ENCODE measurements at places on chromosomes 2 and 18. TPM values are rescaled to one million over a fixed set of nuclear protein-coding genes. Genes with fewer than 3 reads are reported as not detected.

DNA sequence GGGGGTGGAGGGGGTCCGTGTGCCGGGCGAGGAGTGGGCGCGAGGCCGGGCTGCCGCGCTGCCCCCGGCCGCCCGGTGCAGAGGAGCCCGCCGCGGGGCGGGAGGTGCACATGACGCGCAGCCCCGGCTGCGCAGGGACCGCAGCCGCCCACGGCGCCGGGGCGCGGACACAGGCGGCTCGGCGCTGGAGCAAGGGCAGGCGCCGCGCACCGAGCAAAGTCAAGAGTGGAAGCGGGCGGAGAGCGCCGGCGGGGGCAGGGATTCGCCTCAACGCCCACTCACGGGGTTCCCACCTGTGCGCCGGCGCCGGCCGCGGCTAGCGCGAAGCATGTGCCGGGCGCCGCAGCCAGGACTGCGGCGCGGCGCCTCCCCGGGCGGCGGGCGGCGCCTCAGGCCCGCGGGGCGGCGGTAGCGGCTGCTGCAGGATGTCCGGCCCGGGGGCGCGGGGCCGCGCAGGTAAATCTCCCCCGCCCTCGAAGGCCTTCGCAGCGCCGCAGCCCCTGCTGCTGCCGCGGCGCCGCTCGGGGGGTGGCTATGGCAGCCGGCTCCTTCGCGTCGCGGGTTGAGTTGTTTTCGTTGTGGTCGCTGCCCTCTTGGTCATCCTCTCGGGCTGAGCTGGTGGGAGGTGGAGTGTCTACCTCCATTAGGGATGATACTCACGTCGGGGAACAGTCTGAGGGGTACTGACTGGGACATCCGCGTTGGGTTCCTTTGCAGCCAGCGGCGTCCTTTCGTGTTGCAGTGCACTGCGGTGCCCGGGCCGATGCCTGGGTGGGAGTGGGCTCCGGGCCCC lies 216.3 kb upstream of the DTNA start:
- DNase-seq = peak; percentile 54

DNA sequence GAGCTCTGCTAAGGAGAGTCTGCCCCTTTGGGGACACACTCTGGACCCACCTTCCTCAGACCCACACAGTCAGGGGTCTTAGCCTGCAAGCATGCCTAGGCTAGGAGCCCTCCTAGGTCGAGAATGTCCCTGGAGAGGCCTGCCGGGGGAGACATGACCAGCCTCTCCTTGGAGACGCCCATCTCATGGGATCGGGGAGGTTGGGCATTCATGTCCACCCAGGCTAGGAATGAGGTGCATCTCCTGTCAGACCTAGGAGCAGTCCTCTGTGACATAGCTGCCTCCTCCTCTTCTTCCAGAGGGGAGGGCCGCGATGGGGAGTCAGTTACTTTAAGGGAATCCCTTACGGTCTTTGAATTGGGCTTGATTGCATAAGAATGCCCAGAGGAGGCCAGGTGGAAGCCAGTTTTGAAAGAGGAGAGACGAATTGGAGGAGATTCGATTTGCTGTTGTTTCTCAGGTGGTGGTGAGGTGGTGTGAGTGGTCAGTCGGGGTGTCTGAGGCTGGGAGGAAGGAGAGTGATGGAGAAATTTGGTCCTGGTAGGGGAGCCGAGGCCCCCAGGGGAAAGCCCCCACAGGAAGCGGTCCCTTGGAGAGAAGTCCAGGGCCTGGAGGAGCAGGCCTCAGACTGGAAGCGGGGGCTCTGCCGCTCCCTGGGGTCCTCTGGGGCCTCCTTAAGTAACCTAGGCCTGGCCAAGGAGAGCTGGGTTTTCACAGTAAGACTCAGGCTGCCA lies 241.3 kb downstream of the DYSF start:
- DNase-seq = no peak

DNA sequence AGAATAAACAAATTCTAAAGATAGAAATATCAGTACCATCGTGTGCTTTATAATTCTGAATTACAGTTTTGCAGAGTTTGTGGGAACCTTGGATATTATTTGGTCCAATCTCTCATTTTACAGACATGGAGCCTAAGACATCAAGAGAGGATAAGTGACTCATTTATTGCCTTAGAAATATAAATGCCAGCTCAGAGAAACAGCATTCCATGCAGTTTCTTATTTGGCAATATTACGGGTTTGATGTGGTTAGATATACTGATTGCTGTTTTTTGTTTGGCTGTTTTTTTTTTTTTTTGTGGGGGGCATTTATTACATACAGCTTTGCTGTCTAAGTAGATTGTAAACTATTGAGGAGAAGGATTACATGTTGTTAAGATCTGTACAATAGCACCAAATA lies 1241.1 kb upstream of the LRRTM1 start:
- DNase-seq = no peak

GRCh38 chr18:34591920-34592444 lies 118.1 kb upstream of the DTNA start:
- DNase-seq = no peak

Gene SIGLEC15
- total RNA-seq = not detected

DNA sequence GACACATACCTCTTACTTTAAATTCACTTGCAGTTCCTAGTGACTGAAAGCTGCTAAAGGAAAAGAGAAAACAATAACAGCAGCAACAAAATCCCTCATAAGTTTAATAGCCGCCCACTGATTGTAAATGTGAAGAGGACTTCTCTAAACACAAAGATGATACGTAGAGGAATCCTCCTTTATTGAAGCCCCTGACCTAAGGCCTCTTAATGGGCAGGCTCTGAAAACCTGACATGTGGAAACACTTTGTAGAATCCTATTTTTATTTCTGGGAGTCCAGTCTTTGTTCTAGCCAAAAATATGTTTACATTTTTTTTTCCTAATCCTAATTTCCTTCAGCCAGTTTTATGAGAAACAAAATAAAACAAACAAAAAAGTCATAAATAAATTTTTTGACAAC lies 1277.7 kb upstream of the CELF4 start:
- no peak for DNase-seq

All from Right ventricle myocardium superior (tissue), 1 donor.